CD4-positive, alpha-beta T cell treated with Interleukin-4 for 1 hour (primary cell): ENCODE measurements at places on chromosomes 2 and 18.

DNA sequence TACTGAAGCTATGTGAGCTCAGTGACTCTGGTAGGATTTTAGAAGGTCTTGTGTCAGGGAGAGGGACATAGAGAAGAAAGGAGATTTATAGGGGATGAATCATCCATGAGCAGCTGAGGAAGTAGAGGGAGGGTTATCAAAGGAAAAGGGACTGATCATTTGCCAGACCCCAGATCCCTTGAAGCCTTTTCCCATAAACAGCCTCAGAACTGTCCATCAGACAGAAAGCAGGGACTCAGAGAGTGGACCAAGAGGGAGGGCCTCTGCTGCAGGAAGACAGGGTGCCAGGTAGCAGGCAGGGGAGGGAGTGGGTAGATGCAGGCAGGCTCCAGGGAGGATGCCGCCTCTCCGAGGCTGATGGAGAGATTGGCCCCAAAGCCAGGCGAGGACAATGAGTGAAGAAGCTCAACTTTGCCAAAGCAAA is 133.9 kb downstream of the TNS1 start:
- DNase-seq: no peak

GRCh38 chr2:18435426-18436037 is 124.9 kb downstream of the RDH14 start:
- peak; percentile 23 for DNase-seq

- no peak for DNase-seq
These were observed 55.2 kb upstream of the STON1 start for GRCh38 chr2:48474574-48475298.

DNA sequence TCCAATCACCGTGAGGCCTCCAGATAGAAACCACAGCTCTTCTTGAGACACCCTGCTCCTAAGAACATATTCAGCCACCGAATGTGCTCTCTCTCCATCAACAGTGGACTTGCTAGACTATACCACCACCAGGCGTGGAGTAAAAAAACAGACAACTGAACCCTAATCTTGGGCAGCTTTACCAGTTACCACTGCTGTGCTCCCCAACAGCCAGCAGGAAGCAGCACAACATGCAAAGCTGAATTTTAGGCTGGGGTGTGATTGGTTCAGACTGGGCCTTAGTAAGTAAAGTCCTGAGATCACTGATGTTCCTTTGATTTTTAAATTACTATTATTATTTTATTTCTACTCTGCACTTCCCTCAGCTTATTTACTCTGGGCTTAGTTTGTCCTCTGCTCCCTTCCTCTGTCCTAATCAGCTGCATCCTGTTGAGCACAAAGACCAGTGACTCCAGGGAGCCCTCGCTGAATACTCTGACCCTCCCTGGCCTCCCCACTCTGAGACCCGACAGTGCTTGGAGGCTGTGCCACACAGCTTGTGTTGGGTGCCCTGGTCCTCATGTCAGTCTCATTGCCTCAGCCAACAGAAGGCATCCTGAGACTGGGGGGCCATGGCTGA is 21.9 kb downstream of the MRPL35 start:
- peak; percentile 64 for DNase-seq

DNA sequence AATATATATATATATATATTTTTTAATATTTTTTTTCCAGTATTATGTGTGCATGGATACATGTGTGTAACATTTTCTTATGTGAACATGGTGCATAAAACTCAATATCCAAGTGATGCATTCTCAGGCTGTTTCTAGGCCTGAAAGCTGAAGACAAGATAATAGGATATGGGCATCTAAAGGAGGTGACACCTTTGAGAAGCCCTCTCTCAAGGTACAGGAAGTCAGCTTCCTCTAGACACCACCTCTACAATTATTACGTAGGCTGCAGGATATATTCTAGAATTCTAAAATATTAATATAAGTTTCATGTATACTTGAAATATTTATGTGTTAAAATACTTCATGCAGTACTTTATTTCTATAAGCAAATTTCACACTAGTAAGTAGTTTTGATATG is 327.5 kb downstream of the PTPRM start:
- no peak for DNase-seq

DNA sequence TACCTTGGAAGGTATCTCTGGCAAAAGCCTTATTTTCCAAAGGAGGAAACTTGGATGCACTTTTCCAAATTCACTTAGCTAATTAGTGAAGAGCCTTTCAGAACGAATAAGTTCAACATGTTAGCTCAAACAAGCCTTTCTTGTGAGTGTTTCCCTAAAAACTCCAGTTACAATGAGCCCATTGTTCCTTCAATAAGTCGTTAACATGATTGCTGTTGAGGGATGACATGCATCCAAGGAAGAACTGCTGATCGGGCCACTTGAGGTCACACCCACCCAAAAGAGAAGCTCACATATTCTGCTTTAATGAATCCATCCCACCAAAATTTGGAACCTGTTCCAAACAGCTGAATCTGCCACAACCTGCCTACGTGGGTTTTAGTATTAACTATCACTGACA is 48.1 kb upstream of the SLC35G4 start:
- DNase-seq: no peak
